Cerebellum (tissue), 4 donors: ENCODE measurements at places on chromosomes 6 and 20. TPM values are rescaled to one million over a fixed set of nuclear protein-coding genes. Genes with fewer than 3 reads are reported as not detected.

PPIL4 gene
- total RNA-seq: 33.9 TPM

PPP1R16B gene
- total RNA-seq: 13.0 TPM

PNRC1 gene
- 75.8 TPM for total RNA-seq

PSORS1C1 gene
- total RNA-seq: not detected

OR2J3 gene
- not detected for total RNA-seq

SLC17A2 gene
- not detected for total RNA-seq

PCNA gene
- 52.4 TPM for total RNA-seq

BPI gene
- 0.27 TPM for total RNA-seq

RAET1E gene
- not detected for total RNA-seq

SLC17A9 gene
- total RNA-seq: 0.36 TPM

KCNG1 gene
- 3.5 TPM for total RNA-seq

PACRG gene
- 7.2 TPM for total RNA-seq

HCK gene
- total RNA-seq: 2.6 TPM

GNAS-AS1 gene
- 2.0 TPM for total RNA-seq

TINAG gene
- not detected for total RNA-seq

HTR1E gene
- total RNA-seq: 0.54 TPM

BEND6 gene
- 12.6 TPM for total RNA-seq

ADGRF4 gene
- 0.18 TPM for total RNA-seq

GPLD1 gene
- total RNA-seq: 20.4 TPM

BTNL2 gene
- total RNA-seq: 0.18 TPM

ABT1 gene
- total RNA-seq: 7.6 TPM

FAM209B gene
- not detected for total RNA-seq
